ENCODE measurements at places on chromosomes 4 and X.
A peak's percentile ranks its signal among the peaks of the same experiment; 100 is the strongest.

GRCh38 chr4:139774759-139775487, 109.3 kb downstream of the MGST2 start:
- no peak for DNase-seq

GRCh38 chrX:49269767-49270248, at the start of gene PPP1R3F:
Gene PPP1R3F, plus strand, starts transcription at chrX:49269793. Its CDS starts 77 bp downstream, at chrX:49269870.
- DNase-seq, result no peak

DNA sequence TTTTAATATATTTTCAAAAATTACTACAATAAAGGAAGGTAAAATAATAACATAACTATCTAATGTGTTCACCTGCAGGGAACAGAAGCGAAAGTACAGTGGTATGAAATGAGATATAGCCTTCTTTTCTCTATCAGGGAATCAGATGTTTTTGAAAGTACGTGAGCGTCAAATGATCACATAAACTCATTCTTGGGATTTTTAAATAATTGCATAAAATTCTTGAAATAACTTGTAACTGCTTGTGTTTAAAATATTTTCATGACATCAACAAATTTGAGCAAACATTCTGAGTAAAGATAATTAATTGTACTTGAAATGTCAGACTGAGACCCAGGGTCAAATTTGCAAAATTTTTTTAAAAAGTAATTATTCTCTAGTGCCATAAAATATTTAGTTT, 193.5 kb upstream of the NEIL3 start:
- no peak for DNase-seq

DNA sequence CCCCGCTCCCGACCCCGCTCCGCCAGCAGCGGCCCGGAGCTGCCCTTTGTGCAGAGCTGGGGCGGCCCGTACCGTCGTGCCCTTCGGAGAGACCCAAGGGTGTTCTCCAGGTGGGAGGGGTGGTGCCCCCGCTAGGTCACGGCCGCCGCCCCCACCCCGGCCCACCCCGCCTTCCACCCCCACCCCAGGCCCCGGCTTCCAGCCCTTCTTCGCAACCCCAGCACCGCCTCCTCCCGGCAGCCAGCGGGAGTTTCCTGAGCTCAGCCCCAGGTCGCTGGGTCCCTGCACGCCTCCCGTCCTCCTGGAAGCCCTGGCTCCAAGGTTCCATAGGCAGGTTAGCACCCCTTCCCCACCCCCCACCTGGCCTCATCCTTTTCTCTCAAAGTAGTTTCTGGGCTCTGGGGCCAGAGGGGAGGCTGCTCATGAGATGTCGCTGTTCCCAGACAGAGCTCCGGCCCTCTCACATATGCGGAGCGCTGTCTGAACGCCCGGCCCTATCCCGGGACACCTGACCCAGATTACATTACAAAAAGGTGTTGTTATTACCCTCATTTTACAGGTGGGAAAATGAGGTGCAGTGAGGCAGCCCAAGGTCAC, 25.2 kb upstream of the FGFR3 start:
- DNase-seq, result peak; percentile 41

GRCh38 chr4:74942251-74942917, 9.5 kb downstream of the PARM1 start:
- no peak for DNase-seq

DNA sequence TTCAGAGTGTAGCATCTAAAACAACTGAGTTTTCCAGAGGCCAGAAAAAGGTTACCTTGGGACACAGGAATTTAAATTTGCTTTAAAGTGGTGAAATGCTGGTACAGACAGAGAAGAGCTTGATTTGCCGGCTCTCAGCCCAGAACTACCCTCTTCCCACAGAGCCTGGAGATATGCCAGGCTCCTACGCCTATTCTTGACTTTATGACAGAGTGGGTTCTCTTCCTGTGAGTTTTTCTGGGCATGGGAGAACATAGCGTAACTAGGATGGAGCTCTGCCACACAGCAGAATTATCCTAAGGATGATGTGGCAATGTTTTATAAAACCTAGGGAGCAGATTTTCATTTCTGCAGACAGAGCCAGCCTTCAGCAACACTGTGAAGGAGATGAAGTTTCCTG, 241.8 kb downstream of the GRIA3 start:
- DNase-seq, result no peak

- no peak for DNase-seq
These were observed 232.3 kb upstream of the RPS6KA3 start for GRCh38 chrX:20498851-20499635.

DNA sequence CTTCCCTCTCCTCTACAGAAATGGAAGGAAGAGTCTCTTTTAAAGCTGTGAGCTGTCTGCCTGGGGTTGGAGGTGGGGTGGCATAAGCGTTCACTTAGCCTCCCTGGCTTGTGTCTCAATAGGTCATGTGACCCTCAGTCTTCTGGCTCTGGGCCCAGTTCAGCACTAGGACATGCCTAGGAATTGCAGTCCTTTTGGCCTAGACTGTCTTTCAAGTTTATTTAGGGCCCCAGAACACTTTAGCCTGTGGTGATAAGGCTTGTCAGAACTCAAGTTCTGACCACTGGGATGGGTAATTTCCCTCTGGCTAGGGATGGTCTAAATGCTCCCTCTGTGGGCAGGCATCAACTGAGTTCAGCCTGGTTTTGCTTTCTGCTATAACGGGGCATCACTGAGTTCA, 34.3 kb upstream of the ARMCX4 start:
- no peak for DNase-seq
